Stimulated activated CD8-positive, alpha-beta memory T cell treated with anti-CD3 and anti-CD28 coated beads, Interleukin-2, amount 100 ng/mL, for 1 hour (primary cell): ENCODE measurements at places on chromosomes 7 and 10.

- DNase-seq, result no peak
Observed at GRCh38 chr10:133253361-133253955, 15.8 kb downstream of the VENTX start.

DNA sequence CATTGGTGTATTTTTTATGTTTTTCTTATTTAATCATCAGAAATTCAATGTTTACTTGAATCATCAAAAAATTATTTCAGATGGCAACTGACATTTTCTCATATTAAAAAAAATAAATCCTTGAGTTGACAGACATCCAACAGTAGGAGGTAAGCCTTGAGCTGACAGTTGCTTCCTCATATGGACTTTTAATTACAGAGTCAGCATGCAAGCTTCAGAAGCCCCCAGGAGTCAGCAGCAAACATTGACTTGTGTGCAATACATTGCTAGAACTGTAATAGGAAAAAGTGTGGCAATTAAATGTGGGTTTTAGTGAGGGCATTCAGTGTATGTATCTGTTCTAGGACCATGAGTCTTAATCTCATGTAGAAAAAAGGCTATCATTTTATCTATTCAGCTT lies 62.4 kb upstream of the TAS2R16 start:
- DNase-seq, result no peak

DNA sequence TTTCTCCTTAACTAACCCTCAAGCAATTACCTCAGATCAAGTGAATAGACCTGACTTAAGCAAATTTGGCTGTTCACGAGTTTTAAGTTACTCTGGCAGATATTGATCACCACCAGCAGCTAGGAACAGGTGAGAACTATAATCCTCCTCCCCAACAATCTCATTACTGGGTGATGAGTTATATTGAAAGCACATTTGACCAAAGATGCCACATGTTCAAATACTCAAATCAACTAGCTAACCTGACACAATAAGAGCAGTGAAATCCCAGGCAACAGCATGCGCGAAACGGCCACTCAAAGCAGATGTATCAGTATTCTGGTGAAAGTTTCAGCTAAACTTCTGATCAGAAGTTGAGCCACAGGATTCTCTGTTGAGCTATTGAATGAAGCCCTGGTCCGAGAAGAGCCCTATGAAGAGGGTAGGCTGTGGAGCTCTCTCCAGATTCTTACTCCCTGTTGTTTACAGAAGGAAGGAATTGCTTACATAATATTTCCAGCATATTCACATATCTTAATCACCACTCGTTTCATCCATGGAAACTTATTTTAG lies 52.6 kb downstream of the CAV1 start:
- DNase-seq, result no peak

DNA sequence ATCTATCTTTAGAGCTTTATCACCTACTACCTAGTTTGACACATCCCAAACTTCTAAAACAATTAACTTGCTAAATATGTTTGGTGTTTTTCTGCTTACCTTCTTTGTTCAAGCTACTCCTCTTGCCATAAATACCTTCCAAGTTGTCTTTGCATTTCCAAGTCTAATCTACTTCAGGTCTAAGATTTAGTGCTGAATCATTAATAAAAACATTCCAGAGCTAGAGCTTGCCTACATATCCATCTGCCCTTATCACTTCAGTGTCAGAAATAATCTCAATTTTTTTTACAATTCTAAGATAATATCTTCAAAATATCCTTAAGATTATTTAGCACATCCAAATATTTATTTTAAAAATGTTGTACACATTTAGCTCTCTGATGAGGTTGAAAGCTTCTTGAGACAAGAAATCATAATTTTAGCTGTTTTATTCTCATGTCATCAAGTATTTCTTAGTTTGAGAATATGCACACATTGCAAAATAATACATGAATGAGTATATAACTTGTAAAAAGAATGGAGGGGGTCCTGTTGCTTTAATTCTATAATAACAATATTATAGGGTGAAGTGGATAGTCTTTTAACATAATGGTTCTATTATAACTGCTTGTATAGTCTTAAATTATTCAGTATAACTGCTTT lies 466.3 kb downstream of the SEMA3D start:
- no peak for DNase-seq

DNA sequence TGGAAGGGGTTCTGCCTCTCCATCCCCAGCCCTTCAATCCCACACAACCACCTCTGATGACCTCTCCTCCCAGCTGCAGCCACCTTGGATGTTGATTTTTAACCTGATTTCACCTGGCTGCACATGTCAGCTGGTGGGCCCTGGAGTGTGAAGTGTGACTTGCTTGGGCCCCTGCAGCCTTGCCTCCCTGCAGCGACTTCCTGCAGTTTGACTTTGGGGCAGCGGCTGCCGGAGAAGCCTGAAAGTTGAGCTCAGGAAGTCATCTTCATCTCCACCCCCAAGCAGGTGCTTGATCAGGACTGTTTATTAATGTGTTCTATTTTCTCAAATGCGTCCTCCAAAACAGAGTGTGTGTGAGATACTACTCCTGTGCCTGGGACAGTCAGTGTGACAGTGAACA lies 675.2 kb upstream of the GALNT17 start:
- no peak for DNase-seq

- DNase-seq, result no peak
Observed at GRCh38 chr7:16417906-16418305, 3.4 kb downstream of the CRPPA start.

- DNase-seq, result no peak
Observed at GRCh38 chr10:3811291-3811870, 26.4 kb upstream of the KLF6 start.

- no peak for DNase-seq
Observed at GRCh38 chr10:55786461-55787050, 574.5 kb downstream of the ZWINT start.

GRCh38 chr7:101124376-101125056 lies 2.4 kb upstream of the SERPINE1 start:
- no peak for DNase-seq

GRCh38 chr7:66669088-66669487 lies 40.4 kb downstream of the KCTD7 start:
- DNase-seq, result no peak

DNA sequence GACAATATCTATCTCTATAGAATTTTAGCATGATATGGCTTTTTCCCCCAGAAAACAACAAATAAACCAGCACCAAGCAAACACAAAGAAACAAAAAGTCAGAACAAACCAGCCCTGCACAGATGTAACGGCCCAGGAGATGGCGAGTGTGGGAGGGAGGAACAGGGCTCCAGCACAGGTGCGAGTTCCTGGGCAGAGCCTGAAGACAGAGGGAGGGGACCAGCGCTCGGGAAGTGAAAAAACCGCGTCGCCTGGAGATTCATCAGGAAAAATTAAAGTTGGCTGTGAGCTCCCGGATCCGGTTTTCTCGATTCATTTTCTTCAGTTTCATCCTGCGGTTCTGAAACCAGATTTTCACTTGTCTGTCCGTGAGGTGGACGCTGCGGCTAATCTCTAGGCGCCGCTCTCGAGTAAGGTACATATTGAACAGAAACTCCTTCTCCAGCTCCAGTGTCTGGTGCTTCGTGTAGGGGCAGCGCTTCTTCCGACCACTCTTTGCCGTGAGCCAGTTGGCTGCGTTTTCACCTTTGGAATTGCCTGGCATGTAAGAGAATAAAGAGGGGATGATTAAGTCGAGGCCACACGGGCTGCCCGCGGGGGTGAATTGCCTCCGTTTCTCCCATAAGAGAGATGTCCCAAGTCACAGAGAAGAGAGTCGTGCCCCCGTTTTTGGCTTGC lies 2.3 kb downstream of the HOXA10 start:
- no peak for DNase-seq

DNA sequence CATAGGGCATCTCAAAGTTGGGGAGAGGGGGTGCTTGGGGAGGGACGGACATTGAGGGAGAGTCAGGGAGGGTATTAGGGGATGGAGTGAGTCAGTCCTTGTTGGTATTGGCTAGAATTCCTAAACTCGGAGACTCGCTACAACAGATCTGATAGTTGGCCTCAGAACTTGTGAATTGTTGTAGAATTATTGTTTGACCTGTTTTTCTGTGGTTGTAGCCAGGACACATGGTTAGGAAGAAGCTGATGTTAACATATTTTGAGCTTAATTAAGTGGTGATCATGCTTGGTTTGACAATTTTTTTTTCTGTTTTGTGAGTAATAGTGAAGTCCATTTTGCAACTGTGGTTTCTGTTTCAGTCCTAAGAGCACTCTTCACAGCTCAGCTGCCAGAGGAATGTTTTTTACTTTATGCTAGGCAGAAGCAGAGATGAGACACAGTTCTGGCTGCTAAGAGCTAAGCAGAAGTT lies 1190.3 kb upstream of the C7orf33 start:
- no peak for DNase-seq

DNA sequence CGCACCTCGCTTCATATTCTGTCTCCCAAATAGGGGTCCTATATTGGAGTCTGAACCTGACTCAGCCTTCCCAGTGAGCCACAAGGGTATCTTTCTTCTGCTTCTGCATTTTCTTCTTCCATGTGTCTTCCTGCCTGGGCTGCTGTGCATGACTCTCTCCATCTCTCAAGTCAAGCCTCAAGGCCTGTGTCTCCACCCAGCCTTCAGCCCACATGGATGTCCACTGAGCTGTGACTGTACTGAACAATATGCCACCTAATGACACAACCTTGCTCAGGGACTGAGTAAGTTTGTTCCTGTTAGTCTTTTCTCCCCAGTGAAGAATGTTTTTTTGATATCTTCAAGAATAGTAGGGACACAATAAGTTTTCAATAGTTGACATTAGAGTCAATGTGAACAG lies 162.7 kb upstream of the TBX20 start:
- DNase-seq, result no peak

- no peak for DNase-seq
Observed at GRCh38 chr10:100705139-100705538, 40.2 kb upstream of the PAX2 start.

DNA sequence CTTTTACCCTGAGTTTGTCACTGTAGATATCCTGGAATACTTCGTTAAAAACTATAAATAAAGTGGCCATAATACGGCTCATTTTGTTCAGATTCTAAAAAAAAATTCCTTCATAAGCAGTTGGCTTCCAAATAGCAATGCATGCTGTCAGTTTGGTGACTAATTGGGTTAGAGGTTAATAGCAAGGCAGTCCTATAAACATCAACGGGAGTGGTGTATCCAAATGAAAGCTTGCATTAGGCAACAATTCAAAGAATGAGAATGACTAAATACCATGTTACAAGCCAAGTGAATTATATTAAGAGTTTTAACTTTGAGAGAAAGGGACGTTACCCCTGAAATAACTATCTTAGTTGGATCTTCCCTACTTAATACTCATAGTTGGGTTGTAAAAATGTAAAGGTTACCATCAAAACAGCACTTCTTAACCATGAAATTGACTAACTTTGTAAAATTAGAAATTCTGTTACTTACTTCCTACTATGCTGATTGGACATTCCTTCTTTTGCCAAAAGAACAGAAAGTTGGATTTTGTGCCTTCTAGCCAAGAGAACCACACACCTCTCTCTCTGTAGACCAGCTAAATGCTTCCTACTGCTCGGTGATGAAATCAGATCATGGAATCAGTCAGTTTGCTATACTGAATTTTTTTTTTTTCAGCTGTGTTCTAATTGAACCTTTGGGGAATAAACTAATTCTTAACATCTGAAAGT lies 98.0 kb downstream of the KAT6B start:
- no peak for DNase-seq

- no peak for DNase-seq
Observed at GRCh38 chr7:121515630-121516401, 119.7 kb upstream of the FAM3C start.

DNA sequence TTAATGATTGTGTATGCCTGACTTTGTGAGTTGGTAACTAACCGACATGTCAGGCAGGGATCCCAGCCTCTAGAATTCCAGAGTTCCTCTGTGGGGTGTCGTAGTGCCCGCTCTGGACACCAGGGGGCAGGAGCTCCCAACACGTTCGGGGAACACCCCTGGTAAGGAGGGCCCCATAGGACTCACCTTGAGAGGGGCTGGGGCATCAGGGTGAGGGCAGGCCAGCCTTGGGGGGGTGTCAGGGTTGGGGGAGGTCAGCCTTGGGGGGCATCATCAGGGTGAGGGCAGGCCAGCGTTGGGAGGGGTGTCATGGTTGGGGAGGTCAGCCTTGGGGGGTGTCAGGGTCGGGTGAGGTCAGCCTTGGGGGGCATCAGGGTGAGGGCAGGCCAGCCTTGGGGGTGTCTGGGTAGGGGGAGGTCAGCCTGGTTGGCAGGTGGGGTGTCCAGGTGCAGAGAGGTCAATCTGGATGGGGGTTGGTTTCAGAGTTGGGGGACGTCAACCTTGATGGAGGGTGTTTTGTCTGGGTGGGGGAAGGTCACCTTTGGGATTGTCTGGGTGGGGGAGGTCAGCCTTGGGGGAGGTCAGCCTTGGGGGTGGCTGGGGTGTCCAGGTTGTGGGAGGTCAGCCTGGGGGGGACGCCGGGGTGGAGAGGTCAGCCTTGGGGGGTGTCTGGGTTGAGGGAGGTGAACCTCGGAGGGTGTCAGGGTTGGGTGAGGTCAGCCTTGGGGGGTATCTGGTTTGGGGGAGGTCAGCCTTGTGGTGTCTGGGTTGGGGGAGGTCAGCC lies 45.6 kb upstream of the SUN1 start:
- DNase-seq, result peak; percentile 62

DNA sequence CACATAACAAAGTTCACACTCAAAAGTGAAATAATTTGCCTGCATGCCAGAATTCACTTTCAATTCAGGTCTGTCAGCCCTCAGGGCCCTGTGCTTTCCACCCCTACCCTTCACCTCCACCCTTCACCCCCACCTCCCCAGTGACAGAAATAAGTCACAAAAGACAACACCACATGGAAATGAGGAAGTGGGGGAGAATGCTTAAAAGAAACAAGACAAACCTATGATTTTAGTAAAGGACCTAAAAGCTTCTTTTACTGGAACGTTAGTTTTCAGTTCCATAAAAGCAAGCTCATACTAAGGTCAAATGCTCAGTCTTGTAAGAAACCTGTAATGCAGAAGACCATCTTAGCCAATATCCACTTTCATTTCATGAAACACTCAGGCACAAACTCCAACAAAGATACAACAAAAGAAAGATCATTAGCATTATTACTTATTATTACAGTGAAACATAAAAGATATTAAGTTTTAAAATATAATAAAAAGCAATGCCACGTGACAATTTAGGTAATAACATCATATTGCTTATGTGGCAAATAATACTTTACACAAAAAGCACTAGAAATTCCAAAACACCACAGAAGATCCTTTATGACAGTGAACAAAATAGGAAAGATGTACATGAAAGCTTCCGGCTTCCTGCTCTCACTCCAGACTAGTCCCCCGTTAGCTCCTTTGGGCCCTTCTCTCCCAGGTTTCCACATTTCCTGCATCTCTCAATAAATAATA lies 112.1 kb downstream of the LMBR1 start:
- no peak for DNase-seq

DNA sequence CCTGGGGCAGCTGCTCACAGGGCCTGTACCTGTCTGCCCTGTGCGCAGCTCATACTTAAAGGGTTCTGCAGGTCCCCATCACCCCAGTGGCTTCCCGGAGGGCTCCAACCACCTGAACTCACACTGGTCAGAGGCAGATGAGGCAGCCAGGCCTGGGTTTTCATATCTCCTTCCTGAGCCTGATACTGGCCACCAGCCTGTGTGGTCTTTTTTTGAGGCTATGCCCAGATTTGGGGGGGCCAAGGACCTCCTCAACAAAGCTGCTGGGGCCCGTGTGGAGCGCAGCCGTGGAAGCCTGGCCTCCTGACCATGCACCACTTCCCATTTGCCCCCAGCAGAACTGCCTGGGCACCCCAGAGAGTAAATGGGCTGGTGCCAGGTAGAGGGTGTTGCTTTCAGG lies 25.7 kb downstream of the PNLIPRP2 start:
- no peak for DNase-seq
